ENCODE measurements at places on chromosomes 1 and 21.

GRCh38 chr1:31509124-31510072, 66.9 kb upstream of the TINAGL1 start:
- DNase-seq = no peak

DNA sequence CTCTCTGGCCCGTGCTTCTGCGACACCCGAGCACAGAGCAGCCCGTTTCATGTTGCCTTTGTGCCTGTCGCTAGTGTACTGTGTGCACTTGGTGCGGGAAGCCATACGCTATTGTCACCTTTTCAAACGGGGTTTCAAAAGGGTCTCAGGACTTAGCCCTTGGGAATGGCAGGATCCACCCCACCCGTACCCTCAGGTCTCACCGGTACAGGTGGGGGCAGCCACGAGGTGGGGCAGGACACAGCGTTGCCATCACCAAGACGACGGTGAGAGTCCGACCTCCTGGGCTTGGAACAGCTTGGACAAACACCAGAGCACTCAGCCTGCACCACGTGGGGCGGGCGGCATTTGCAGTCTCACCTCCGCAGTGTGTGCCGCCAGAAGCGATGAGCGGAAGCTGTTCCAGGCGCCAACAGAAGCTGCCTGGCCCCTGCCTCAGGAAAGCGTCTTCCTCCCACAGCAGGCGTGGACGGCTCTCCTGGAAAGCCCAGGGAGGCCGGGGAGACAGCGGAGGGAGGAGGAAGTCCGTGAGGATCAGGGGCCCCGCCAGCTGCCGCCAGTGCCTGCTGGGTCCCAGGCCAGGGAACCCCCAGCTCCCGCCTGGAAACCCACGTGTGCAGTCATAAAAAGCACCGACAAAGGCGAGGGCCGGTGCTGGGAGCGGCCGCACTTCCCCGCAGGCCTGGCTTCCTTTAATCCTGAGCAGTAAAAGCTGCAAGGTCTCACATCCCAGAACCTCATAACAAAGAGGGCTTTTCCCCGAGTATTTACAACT, 131.3 kb upstream of the ARHGEF16 start:
- DNase-seq = no peak

DNA sequence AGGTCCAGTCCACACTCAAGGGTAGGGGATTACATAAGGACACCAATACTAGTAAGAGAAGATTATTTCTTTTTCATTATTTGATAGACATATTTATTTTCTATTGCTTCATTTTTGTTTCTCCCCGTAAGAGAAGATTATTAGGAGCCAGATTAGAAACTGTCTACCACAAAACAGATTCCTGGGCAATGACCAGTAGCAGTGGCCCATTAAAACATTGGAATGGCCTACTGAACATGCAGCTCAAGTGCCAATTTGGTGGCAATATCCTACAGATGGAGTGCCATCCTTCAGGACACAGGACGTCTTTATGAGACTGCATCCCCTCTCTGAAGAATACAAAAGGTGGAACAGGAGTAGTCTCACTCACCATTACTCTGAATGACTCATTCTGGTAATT, 34.0 kb upstream of the ARHGAP29 start:
- DNase-seq = no peak

DNA sequence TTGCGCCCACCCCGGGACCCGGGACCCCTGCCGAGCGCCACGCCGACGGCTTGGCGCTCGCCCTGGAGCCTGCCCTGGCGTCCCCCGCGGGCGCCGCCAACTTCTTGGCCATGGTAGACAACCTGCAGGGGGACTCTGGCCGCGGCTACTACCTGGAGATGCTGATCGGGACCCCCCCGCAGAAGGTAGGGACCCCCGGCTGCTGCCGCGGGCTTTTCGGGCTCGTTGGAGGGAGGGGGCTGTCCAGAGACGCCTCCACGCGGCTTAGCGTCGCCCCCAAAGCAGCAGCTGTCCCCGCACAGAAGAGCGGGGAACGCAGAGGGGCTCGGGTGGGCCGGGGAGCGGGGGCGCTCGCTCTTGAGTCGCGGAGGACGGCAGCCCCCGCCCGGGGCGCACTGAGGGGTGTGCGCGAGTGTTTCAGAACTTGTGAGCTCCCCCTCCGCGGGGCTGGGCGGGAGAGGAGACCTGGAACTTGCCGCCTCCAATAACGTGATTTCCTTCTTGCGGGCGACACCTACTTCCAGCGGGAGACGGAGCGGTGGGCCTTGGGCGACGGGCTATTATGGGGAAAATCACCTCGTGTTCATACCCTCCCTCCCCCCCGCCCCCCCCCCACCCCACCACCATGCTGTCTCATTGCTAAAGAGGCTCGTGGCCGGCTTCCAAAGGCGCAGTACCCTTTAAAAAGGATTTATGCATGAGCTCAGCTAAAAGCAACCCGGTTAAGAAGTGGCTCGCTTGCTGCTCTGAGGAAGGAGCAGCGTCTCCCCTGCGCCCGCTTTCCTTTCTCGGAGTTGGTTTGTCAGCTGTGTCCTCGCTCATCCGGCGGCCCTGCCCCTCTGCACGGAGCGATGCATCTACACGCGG, 664 bp downstream of the BACE2 start:
- DNase-seq = no peak

DNA sequence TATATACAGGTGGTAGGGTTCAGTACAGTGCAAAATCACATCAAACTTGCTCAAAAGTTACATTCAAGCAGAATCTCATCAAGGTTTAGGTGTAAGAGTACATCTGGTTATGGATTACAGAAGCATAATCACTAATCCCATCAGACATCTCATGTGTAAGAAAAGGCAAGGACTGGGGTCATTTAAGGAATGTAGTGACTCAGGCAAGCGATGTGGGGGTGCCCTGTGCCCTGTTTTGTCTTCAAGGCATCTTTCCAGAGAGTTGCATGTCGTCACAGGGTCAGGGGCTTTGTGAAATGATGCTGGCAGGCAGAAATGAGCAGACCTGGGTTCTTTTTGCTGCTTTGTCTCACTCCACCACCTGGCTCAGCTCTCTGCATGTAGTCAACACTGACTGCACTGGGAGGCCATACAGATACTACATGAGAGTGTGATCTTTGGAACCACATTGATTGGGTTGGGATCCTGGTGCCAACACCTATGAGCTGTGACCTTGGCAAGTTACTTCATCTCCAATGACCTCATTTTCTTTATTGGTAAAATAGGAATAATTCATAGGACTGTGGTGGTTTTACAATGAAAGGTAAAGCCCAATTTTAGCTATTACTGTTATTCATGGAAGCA, 8.2 kb upstream of the HHIPL2 start:
- DNase-seq = no peak

DNA sequence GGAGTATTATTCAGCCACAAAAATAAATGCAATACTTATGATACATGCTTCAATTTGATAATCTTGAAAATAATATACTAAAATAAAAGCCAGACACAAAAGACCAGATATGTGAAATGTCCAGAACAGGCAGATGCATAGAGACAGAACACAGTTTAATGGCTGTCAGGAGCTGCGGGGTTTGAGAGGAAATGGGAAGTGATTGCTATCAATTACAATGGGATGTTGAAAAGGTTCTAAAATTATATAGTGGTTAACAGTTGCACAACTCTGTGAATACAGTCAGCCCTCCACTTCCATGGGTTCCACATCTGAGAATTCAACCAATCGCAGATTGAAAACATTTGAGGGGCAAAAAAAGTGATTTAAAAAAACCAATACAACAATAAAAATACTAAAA, 54.0 kb downstream of the LTN1 start:
- DNase-seq = no peak

DNA sequence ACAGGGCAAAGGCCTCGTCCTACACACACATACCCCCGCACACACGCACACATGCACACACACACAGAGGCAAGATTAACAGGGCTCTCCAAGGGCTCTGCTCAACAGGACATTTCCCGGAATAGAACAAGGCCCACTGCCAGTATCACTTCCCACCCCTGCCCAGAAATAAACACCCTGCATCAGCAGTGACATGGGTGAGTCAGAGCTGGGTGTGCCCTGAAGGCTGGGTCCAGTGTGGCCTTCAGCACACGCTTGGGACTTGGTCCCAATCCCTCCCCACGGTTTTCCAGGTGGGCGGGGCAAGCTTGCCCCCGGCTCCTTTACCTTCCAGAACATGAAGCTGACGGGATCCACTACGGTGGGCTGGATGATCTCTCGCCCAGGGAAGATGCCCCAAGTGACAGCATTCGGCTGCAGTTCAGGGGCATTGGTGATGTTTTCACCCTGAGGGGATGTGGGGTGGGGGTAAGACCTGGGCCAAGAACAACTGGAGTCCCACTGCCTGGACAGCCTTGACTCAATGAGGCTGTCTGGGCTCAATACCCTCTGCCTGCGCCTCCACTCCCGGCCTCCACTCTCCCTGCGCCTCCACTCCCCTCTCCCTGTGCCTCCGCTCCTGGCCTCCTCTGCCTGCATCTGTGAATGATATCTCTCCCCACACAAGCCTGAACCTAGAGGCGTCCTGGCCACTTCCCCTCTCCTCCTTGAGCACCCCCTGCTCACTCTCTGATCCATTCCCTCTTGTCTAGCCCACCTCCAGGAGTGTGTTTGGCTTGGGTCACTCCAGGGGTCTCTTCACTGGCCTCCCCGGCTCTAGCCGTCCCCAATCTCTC, 14.7 kb downstream of the MTHFR start:
- peak; percentile 75 for DNase-seq

DNA sequence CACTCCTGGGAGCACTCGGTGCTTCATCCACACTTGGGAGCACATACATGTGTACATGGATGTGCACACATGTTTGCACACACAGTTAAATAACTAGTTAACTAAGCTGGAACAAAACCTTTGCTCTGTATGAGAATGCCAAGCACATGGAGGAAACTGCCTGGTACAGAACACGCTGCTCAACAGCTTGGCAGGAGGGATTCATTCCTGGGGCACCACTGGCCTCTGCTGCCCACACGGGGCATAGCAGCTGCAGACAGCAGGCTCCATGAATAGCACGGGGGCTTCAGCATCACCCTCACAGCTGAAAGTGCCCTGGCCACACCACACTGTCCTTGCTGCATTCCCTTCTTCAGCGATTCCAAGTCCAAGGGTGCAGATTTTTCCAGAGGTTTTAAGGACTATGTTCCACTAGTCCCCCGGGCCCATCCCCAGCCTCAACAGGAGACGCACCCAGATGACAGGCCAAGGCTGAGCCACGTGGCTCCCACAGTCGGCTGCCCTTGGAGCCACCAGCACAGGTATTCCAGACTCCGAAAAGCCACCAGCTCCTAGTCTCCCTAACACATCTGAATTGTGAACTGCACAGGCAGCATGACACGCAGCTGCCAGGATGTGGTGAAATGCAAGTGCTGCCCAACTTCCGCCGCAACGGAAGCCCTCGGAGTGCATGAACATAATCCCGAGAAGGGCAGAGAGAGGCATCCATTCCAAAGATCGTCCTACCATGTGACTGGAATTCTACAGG, 16.9 kb downstream of the NPHP4 start:
- no peak for DNase-seq

- DNase-seq = no peak
These were observed 180.1 kb upstream of the USP25 start for GRCh38 chr21:15549671-15550070.

GRCh38 chr1:30908696-30909364, at the start of gene SDC3:
SDC3 (minus strand) TSS chr1:30908758; CDS start chr1:30908586, 172 bp downstream.
- DNase-seq = no peak

DNA sequence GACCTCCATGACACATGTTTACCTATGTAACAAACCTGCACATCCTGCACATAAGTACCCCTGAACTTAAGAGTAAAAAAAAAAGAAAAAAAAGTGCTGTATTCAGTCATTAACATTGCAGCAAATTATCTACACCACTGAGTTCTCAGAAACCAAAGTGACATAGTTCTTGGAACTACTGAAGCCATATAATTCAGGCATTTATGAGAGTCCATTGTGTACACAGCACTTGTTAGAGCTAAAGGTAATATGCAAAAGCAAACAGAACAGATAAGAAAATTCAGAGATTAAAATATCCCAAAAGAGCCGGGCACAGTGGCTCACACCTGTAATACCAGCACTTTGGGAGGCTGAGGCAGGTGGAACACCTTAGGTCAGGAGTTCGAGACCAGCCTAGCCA, 38.0 kb downstream of the F5 start:
- no peak for DNase-seq

DNA sequence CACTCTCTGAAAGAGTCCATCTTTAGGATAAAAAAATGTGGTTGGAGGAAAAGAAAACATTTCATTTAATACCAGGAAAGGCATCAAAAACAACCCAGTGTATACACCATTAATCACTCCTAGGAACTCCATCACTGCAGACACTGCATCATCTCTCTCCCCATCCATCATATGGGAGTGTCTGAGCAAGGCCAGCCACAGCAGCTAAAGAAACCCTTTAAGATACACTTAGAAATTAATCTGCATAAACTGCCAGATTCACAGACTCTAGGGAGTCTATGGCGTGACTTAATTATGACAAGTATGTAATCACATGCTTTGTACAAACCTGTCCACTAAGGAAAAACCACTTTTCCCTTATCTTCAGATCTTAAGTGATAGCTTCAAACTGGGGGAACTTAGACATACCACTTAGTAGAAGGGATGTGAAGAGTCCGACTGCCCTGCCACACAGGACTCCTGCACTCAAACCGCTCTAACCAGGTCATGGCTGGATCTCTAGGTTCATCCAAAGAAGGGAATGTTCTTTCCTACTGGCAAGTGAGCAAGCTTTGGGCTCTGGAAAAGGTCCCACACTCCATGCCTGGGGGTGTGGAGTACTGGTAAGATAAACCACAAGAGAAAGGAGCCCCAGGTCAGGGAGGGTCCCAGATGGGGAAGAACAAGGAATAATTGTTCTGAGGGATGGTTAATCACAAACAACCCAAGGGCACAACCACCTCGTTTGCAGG, 61.0 kb upstream of the C8B start:
- DNase-seq = no peak

DNA sequence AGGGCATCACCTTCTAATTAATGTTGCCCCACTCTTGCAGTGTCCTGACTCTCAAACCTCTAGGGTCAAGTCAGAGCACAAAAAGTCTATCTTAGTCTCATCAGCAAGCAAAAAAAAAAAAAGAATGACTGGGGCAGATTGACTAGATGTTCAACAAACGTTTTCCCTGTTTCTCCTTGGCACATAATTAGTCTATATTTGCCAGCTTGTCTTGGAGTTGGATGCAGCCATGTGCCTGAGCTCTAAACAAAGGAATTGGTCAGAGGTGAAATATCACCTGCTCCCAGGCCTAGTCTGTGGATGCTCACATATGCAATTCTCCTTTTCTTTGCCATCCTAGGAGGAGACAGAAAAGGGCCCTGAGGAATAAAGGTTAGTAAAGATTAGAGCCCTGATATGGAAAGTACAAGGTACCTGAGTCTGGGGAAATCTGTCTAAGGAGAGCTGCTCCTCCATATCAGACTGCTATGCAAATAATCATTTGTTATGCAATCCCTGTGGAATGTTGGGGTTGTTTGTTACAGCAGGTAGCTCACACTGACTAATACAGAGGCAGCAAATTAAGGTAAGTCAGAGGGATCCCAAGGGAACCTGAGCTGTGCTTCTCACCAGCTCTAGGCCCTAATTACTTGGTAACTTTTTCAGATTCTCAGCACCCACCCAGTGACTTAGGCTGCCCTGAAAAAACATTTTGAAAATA, 130.8 kb downstream of the BRINP2 start:
- DNase-seq = no peak

- no peak for DNase-seq
These were observed 140.0 kb downstream of the SMYD3 start for GRCh38 chr1:246367041-246367440.

- no peak for DNase-seq
These were observed 8.1 kb downstream of the CCSAP start for GRCh38 chr1:229334716-229335115.

Measured in brain pericyte (primary cell).